Fibroblast of the aortic adventitia (primary cell): ENCODE measurements at places on chromosomes 5 and 9. TPM values are rescaled to one million over a fixed set of nuclear protein-coding genes. Genes with fewer than 3 reads are reported as not detected.

Gene IL4
- total RNA-seq, result 0.36 TPM in 1 of 2 replicates, not detected in the other

Gene GMCL2
- total RNA-seq, result not detected in 2 replicates

Gene ARHGEF28
- 10.1 and 26.2 TPM in 2 replicates for total RNA-seq

Gene F12
- 0.27 and 1.4 TPM in 2 replicates for total RNA-seq

Gene FREM1
- 0.45 and 0.49 TPM in 2 replicates for total RNA-seq

Gene FBN2
- 19.8 and 45.1 TPM in 2 replicates for total RNA-seq

Gene FOXD4L5
- under 0.01 TPM in 1 of 2 replicates, not detected in the other for total RNA-seq

Gene COX7C
- 90.6 and 265 TPM in 2 replicates for total RNA-seq

Gene CDKN2B-AS1
- total RNA-seq, result 6.4 and 12.9 TPM in 2 replicates

Gene AQP3
- 0.54 and 1.9 TPM in 2 replicates for total RNA-seq

Gene ALDH1A1
- 8.8 and 65.4 TPM in 2 replicates for total RNA-seq

Gene PPP3R2
- total RNA-seq, result not detected in 2 replicates

Gene TSSK1B
- total RNA-seq, result 1.4 TPM in 1 of 2 replicates, not detected in the other

Gene PHF2
- 4.7 and 14.2 TPM in 2 replicates for total RNA-seq

Gene GAS1
- 25.0 and 107 TPM in 2 replicates for total RNA-seq

Gene ABLIM3
- 13.9 and 24.9 TPM in 2 replicates for total RNA-seq

Gene TMC1
- total RNA-seq, result 0.36 and 0.49 TPM in 2 replicates

Gene CTXN3
- total RNA-seq, result not detected in 2 replicates

Gene PCDHGB3
- total RNA-seq, result 7.7 and 9.6 TPM in 2 replicates
